HT1080 (cell line): ENCODE measurements at places on chromosomes 11 and 22. TPM values are rescaled to one million over a fixed set of nuclear protein-coding genes. Genes with fewer than 3 reads are reported as not detected.

TIGD3 gene
- 0.40 and 0.51 TPM in 2 replicates for total RNA-seq

OR2AG2 gene
- not detected in 2 replicates for total RNA-seq

DNA sequence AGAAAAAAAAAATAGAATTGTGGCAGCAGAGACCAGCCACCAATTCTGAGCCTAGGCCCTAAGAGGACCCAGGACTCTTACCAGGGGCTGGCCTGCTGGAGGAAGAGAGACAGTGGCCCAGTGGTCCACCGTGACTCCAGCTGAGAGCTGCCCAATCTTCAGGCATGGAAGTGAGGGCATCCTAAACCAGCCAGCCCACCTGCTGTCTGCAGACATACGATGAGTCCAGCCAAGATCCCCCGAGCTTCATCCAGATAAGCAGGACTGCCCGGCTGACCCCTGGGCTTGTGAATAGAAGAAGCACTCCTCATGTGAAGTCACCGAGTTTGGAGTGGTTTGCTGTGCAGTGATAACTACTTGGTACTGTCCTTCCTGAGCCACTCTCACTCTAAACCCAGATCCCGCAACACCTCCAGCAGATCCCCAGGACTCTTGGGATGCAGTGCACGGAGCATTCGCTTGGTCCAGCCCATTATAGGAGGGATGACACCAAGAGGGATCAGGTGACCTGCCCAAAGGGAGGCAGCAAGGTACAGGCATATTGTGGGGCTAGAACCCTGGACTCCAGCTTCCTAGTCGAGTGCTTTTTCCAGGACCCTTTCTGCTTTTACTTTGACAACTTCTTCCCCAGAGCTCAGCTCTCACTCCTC is 41.7 kb upstream of the FGF3 start:
- no peak for DNase-seq

DNA sequence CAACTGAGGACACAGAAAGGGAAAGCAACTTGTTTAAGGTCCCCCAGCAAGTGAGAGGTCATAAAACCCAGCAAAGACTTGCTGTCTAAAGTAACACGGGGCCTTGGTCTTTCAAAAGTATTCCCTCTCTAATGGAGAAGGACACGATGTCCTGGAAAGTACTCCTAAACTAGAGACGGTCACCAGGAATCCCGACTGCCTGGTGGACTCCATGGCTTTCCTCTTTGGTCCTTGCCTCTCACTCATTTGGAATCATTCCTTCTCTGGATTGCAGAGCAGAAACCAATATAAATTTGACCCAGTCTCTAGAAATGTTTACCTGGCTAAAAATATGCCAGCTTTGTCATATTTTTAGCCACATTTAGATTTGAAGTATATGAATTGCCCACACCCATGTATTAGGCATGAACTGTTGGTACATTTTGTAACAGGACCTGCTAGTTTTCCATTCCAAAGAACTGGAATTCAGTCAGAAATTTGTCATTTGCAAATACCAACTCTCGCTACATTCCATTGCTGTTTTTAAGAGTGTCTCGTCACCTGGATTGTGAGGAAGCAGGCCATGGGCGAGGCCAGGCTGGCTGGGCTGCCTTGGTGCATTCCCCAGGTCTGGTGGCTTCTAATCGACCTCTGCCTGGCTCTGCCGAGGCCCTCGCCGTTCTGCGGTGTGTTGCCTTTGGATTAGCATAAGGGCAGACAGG is 12.9 kb downstream of the NAV2 start:
- DNase-seq, result no peak

DNA sequence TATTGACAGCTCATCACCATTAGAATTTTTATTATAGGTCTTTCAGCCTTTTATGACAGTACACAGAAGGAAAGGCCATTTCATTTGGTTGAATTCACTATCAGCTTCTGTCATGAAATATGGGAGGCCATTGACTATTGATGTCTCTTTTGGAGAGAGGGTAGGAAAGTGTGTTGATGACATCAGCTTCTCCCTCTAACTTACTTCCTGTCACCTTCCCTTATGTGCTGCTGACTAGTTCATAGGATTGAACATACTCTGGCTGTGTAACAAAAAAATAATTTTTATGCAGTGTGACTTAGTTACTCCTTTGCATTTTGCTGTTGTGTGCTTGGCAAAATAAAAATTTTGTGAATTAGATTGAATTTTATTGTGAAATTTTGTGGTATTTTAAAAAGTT is 769.2 kb downstream of the METTL15 start:
- peak; percentile 19 for DNase-seq

- DNase-seq, result peak; percentile 7
These were observed 29.0 kb downstream of the CSNK2A3 start for GRCh38 chr11:11324090-11324489.

GRIK4 gene
- not detected in 2 replicates for total RNA-seq

DNA sequence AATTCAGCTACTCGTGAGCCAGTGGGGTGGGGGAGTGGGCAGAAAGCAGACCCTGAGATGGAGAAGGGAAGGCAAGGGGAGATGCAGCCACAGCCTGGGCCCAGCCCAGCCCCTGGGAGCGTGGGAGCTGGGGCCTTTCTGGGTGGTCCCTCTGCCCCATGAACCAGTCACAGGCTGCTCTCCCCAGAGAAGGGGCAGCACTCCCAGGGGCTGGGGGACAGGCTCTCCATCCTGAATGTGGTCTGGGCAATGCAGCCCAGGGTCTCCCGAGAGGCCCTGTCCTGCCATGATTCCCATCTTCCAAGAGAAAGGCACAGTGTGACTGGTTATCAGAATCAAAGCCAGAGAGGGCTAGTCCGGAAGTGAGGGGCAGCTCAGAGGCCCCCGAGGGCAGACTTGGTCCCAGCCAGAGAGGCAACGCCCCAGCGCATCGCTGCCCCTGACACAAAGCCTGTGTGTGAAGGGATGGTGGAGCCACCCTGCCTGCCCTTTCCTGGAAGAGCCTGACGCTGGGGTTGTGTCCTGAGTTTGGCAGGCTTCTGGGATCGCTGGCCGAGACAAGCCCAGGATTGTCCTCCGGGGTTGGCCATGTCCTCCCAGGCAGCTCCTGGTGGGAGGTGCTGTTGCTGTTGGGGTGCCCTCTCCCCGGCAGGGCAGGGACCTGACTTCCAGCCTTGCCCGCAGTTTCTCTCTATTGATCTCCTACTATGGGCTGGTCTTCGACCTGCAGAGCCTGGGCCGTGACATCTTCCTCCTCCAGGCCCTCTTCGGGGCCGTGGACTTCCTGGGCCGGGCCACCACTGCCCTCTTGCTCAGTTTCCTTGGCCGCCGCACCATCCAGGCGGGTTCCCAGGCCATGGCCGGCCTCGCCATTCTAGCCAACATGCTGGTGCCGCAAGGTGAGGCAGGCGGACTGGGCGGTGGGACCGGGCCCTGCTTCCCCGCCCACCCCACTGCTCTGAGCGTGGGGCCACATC is 23.8 kb upstream of the SLC22A12 start:
- DNase-seq, result no peak

DNA sequence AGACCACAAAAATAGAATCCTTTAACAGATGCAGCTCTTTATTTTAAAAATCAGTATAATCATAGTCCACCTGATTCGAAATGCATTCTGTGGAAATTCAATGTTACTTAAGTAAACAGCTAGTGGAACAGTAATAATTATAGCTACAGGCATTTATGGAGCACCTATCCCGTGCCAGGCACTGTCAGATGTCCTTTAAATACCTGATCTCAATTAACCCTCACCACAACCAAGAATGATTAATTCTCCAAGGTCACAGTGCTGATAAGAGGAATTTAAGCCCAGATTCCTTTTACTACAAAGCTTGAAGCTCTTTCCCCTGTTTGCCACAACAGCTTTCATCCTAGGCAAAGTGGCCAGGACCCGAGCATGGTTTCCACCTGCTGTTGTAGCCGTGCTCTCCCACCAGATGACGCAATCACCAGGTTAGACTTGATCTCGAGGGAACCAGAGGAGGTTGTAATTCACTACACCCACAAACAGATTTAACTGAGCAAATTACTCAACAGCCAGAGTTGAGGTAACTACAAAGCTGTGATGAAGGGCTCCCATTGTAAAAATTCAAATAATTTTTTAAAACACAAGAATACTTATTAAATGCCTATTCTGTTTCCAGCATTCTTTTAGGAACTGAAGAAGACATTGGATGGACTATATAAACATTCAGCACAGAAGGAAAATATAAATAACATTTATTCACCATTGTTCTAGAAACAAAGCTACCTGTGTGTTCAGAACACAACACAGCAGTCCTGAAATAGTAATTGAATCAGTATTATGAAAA is 10.3 kb downstream of the PRDM10 start:
- DNase-seq, result peak; percentile 26

NPAS4 gene
- total RNA-seq, result not detected in 2 replicates

CNGA4 gene
- not detected in 2 replicates for total RNA-seq

OR51E1 gene
- not detected in 2 replicates for total RNA-seq

GRCh38 chr11:113113801-113114704 is 152.8 kb downstream of the NCAM1 start:
- peak; percentile 63 for DNase-seq

DNA sequence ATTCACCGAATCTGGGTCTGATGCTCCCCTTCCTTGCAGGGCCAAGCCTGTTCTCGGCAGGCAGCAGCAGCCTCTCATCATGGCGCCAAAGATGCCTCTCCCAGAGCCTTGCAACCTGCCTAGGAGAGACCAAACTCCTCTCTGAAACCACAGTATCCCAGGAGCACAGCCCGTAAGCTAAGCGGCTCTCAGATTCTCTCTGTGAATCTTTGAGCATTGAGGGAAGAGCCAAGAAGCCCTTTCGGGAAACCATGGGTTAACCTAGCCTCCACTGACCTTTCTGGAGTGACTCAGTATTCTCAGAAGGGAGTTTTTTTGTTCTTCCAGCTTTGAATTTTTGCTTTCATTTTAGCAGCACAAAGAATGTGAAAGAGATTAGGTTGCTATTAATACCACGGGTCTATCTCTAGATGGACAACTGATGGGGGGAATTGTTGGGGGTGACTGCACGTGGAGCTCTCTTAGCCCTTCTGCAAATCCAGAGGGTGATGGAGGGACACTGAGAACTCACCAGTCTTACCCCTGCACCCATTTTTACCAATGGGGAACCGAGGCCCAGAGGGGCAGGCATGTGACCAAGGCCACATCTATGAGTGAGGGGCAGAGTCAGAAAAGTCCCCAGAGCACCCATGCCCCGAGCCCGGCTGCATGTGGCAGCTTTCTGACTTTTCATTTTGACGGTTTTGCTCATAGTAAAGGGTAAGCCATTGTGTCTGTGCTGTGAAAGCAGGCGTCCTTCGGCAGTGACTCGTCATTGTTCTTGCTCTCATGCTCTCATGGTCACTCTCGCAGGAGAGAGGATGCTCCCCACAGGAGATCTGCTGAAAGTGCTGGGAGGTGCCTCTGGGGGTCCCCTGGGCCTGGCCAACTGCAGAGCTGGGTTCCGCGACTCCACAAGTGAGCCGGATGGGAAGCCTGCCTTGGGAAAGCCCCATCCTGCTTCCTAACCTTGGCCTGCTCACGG is 36.0 kb downstream of the IRAG1 start:
- DNase-seq, result peak; percentile 62
